SK-N-SH (cell line): ENCODE measurements at places on chromosomes 1 and 21.

DNA sequence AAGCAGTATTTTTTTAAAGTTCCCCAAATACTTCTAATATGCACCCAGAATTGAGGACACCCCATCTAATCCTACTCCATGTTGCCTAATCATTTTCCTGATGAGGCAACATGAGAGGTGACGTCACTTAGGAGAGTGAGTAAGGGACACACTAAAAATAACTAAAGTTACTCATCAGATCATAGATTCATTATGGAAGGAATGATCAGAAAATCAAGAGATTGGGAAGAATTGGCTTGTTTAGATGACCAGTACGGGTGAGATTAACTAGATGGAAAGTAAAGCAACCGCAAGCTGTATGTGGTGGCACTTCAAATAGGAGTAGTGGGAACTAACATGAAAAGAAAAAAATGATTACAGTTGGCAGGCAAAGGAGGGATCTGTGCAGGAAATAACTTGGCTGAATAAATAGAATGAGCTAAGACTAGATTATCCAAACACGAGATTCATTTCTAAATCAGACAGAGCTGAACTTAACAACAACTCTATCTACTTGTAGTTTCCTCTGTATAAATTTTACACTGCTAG is 61.4 kb upstream of the CXADR start:
- no peak for DNase-seq

DNA sequence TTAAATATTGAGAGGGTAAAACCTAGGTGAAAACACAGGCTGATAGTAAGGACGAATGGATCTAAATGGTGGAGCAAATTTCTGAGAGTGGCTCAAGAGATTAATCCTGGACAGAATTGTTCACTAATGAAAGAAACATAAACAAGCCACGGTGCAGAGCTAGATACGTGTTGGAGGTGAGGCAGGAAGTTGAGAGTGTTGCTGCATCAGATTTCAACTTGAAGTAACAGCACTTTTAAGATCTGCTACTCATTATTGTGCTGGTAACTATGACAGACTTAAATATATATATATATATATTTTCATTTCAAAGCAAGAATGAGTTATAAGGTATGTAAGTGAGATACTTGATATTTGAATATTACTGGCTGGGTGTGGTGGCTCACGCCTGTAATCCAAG is 64.9 kb downstream of the PTGS2 start:
- no peak for DNase-seq

GRCh38 chr1:171418546-171418945 is 66.8 kb upstream of the PRRC2C start:
- DNase-seq = no peak

DNA sequence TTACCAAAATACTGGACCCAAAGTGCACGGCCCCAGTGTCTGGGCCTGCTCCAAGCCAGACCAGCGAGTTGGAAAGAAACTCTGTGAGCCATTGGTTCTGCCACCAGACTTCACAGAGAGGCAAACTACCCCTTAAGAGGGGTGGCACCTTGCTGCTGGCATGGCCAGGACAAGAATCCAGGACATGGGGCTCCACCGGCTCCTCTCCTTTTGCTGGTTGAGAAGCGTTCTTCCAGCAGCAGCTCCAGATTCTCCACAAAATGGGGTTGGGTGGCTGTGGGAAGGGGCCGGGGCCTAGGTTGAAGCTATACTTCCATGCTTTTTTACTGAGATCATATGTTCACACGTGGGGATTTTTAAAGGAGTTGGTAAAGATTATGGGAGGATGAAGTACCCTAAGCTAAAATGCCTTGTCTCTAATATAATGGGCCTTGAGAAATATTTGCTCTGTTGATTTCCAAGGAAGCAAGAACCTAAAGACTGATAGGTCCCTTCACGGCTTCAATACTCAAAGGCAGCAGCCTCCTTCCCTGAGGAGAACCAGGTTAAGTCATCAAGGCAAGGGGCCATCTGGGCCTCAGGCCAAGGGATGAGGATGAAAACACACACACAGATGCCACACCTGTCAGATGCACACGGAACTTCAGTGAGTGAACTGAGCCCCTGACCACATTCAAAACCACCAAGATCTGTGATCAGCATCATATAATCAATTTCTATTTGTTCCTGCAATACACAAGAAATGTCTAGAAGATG is 3.1 kb downstream of the C1orf198 start:
- no peak for DNase-seq

GRCh38 chr1:46003315-46003714 is 129.1 kb downstream of the PIK3R3 start:
- DNase-seq = no peak

GRCh38 chr1:230869500-230869899 is 1.2 kb upstream of the C1orf198 start:
- DNase-seq = no peak

- no peak for DNase-seq
These were observed 2.4 kb upstream of the PIK3R3 start for GRCh38 chr1:46134660-46135331.

- DNase-seq = no peak
These were observed 3.3 kb upstream of the CD55 start for GRCh38 chr1:207318072-207318619.
